ENCODE measurements at places on chromosomes 11 and 22.

DNA sequence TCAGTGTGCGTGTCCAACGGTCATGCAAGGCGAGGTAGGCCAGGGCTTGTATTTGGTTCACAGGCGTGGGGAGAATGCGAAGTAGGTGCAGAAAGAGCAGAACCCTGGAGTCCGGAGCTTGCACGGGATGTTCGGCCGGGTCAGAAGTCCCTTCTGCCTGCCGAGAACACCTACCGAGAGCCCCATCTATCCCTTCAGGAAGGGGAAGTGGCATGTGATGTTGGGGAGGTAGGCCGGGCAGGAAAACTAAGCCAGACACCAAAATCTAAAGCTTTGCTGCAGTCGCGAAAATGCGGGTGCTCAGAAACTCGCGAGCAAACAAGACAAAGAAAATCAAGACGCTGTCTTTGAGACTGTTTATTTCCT is 435 bp upstream of the TAF6L start:
- no peak for DNase-seq

DNA sequence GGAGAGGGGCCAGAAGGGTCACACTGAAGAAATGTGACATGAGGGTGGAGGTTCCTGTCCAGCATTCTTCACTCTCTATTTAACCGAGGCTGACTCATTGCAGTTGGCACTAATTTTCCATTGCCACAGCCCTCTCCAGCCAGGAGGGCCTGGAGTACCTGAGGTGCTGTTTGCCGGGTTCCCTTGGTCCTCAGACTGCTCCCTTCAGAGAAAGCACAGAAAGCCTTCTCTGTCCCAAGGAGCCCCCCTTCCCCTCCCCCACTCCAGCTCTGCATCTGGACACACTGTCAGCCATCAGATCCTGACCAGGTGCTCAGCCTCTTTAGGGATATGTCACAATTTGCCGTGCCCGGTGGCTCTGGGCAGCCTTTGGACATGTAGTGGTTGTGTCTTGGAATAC is 3.2 kb upstream of the C11orf91 start:
- no peak for DNase-seq

DNA sequence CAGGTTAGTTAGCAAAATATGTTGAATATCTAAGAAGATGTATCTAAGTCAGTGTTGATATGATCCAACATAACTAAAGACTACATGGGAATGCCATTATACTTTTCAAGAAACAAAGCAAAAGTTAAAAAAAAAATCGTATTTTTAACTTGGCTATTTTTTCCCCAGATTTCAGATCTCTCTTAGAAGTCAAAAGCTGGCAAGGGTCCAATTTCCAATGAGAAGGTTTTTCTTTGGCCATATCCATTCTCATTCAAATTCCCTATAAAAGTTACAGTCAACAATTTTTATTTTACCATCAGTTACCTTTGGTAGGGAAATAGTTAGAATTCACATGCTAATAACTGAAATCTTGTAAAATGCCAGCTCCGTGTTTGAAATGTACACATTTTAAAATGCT is 70.5 kb upstream of the FAT3 start:
- no peak for DNase-seq

GRCh38 chr22:24997023-24997422 is 44.5 kb downstream of the KIAA1671 start:
- no peak for DNase-seq

DNA sequence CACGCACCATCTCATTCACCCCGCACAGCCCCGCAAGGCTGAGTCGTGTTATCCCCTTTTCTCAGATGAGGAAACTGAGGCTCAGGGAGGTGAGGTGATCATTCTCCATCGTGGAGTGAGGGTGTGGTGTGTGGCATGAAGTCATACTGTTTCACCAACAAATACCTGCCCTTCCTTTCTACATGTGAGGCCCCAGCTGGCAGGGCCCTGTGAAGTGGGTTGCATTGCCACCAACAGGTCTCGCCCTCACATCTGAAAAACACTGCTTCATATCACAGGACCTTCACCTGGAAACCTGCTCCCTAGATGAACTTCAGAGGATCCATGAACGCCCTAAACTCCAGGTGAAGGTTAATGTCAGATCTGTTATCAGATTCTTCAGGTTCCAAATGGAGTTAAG is 4.3 kb downstream of the SSTR3 start:
- DNase-seq, result no peak

DNA sequence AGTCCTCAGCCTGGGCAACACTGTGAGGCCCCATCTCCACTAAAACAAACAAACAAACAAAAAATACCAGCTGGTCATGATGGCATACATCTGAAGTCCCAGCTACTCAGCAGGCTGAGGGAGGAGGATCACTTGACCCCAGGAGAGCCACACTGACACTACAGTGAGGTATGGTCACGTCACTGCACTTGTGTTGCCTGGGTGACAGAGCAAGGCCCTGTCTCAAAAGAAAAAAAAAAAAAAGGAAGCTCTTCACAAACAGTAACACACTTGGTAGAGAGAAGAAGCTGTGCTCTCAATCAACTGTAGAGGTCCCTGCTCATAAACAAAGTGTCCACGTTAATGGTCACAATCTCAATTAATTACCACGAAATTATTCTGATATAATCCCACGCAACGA is 401.6 kb upstream of the CCDC90B start:
- DNase-seq, result no peak

GRCh38 chr22:38109371-38110001 is 998 bp downstream of the BAIAP2L2 start:
- no peak for DNase-seq

DNA sequence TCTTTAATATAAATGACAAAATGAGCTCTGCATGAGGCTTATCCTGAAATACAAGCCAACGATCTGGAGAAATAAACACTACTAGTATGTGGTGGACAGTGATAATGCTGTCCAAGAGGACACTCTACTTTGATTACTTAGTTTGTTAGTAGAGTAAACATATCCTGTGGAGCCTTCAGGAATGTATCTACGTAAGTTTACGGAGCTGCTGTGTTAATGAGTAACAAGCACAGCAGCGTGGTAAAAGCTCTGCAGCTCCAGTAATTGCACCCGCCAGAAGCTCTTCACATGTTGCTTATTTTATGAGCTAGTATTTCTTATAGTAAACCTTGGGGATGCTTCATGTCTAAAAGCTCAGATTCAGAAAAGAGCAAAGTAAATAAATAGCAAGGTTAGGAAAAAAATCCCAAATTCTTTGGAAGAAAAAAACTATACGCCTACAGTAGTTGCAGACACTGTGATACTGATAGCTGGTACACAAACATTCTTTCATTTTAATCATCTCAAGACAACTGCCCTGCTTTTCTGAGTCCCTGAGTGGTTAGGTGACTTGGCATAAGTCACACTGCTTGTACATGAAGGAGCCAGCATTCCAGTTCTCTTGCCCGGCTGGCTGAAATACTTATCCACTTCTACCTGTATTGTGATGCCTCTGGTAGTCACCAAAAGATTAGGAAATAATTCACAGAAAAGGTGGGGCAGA is 32.7 kb upstream of the CCDC34 start:
- DNase-seq, result no peak

- DNase-seq, result no peak
Observed at GRCh38 chr11:112118176-112118575, 31.5 kb downstream of the SDHD start.

DNA sequence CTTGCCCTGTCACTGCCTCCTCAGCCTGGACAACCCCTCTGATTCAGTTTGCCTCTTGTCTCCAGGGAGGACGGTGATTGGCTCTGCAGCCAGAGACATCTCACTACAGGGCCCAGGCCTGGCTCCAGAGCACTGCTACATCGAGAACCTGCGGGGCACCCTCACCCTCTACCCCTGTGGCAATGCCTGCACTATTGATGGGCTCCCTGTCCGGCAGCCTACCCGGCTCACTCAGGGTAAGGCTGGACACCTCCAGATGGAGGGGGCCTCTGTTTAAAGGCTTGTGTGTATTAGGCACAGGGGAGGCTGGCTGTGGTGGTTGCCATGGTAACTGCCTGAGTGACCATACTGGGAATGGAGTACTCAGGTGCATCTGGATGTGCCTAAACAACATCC is 8.6 kb downstream of the PHLDB1 start:
- DNase-seq, result no peak

DNA sequence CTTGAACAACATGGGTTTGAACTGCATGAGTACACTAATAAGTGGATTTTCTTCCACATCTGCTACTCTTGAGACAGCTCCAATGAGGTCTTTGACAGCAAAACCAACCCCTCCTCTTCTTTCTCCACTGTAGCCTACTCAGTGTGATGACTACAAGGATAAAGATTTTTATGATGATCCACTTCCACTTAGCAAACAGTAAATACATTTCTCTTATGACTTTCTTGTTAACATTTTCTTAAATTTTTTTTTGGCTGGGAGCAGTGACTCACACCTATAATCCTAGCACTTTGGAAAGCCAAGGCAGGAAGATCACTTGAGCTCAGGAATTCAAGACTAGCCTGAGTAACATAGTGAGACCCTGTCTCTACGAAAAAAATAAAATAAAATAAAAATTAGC is 9.9 kb upstream of the EIF4G2 start:
- no peak for DNase-seq

DNA sequence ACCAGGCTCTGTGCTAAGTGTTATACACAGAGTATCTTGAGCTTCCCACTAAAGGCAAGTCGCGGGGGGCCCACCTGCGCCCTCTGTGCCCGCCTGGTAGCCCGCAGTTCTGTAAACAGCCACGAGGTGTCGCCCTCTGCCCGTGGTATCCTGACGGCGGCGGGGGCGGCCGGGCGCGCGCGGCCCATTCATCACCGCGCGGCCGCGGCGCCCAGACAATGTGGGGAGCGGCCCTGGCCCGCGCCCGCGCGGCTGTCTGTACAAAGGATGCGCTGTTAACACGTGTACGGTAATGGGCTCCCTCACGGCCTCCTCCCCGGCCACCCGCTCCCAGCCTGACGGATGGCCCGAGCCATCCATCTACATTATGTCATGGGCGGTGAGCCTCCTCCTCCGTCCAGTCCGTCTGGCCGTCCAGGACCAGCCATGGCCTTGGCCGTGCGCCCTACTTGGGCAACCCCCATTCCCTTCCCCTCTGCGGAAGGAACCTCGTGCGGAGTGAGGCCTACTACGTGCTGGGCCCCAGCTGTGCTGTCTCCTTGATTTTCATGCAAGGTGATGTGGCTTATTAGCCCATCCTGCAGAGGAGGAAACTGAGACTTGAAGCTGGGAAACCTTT is 99.4 kb downstream of the MIAT start:
- DNase-seq, result peak; percentile 33

Data from stimulated activated CD4-positive, alpha-beta T cell treated with anti-CD3 and anti-CD28 coated beads, Interleukin-4, amount 100 ng/mL, for 4 hours (primary cell).